ENCODE measurements at places on chromosomes 12 and 14.
A peak's percentile ranks its signal among the peaks of the same experiment; 100 is the strongest.

GRCh38 chr12:92558806-92559205 is 144.0 kb upstream of the PLEKHG7 start:
- DNase-seq, result no peak

- DNase-seq, result no peak
Observed at GRCh38 chr12:132416827-132417226, 73.1 kb upstream of the FBRSL1 start.

DNA sequence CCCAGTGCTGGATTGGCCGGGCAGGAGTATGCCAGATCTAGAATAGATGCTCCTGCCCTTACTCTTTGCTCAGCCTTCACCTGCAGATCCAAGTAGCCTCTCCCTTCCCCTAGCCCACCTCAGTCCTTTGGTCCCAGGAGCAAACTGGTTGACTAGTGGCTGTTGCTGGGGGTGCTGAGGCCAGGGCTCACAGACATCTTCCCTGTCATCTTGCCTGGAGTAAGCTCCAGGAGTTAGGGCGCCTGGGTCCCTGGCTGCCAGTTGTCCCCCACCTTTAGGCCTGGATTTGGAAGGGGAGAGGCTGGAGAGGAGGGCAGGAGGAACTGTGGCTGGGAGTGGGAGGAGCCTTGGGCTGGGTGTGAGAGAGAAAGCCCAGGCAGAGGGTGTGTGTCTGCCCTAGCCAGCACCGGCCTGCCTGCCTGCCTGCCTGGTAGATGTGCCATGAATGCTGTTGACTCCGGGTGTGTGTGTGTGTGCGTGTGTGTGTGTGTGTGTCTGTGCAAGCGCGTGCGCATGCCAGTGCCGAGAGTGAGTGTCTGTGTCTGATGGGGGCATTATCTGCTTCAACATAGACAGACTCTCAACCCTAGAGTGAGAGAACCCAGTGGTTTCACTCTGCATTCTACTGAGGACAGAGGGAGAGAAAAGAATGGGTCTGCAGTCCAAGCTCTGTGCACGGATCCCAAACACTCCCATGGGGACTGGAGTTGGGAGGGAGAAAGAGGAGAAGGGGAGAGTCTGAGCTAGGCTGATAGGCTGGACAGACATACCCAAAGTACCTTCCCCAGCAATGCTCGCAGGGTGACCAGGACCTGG is 845 bp upstream of the RARG start:
- DNase-seq, result peak; percentile 40

DNA sequence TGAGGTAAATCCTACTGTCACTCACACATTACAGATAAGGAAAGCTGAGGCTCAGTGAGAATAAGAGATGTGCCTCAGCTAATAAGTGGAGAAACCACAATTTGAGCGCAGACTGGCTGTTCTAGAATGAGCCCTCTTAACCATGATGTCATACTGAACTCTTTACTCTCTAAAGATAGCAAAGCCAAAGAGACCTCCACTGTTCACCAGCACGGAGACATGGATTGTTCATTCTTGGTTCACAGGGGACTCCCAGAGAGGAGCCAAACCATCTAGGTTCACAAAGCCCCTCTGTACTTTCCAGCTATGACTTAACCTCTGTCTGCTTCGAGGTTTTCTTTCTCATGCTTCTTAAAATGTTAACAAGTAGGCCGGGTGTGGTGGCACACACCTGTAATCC is 32.7 kb upstream of the YARS2 start:
- DNase-seq, result no peak

DNA sequence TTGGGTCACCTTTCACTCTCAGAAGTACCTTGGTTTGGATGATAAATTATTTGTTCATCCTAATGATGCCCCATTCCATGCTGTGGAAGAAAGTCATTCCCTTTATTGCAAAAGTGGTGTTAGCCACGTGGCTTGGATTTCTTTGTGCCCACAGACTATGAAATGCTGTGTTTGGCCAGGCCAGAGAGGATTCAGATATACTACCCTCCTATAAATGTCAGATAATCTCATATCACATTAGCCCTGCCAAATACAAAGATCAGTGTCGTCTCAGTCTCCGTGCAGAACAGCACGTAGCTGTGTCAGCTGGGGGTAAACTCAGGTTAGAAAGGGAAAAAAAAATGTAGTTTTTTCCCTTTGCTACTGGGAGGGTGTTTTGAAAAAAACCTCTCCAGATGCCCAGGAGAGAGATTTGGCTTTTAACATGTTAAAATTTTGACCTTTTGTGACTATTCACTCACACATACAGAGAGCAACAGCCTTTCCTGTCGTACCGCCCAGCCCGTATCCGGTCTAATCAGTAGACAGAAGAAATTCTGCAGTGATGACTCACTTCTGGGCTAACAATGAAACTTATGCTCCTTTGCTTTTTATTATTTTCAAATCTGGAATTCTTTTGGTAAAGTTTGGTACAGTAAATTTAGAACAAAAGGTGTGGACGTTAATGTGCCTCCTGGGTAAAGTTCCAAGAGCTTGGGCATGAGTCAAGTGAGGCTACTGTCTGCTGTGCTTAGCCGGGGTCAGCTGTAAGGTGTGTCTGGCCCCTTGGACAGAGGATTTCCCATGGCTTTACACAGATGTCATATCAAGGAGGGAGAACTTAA is 8.5 kb upstream of the PTPRB start:
- peak; percentile 92 for DNase-seq

GRCh38 chr12:66500091-66500490 is 178.8 kb downstream of the GRIP1 start:
- no peak for DNase-seq

GRCh38 chr12:18864900-18865561 is 127.1 kb downstream of the CAPZA3 start:
- DNase-seq, result peak; percentile 80

DNA sequence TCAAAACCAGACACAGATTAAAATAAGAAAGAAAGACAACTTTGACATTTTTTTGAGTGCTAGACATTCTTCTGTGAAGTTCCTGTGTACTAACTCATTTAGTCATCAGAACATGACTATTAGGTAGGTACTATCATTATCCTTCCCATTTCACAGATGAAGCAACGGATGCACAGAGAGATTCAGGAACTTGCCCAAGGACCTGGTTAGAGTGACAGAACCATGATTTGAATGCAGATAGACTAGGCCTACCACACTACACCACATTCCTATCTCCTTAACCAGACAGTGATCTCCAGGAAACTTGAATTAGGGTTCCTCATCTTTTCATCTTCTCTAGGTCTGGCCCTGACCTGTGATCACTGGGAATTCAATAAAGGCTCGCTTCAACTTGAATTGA is 54.4 kb upstream of the MED13L start:
- DNase-seq, result peak; percentile 18

- DNase-seq, result peak; percentile 42
Observed at GRCh38 chr12:64696080-64696741, 63.0 kb downstream of the GNS start.

DNA sequence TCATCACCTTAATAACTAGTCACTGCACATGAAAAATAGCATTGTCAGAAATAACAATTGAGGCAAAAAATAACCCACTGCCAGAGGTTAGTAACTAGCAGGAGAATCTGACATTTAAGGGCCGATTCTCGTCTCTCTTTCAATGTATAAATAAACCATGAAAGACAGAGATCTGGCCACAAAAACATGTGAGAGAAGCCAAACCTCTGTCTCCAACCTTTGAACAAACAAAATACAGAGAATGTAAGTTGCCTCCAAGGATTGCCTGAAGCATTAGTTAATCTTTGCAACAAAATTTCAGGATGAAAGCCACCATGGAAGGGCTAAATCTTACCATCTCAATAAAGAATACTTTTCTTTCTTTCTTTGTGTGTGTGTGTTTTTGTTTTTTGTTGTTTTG is 257.4 kb upstream of the TMTC1 start:
- DNase-seq, result no peak

GRCh38 chr14:94970941-94971730 is 186.2 kb downstream of the DICER1 start:
- peak; percentile 47 for DNase-seq

- DNase-seq, result no peak
Observed at GRCh38 chr12:2627076-2627834, 167.5 kb upstream of the FKBP4 start.

DNA sequence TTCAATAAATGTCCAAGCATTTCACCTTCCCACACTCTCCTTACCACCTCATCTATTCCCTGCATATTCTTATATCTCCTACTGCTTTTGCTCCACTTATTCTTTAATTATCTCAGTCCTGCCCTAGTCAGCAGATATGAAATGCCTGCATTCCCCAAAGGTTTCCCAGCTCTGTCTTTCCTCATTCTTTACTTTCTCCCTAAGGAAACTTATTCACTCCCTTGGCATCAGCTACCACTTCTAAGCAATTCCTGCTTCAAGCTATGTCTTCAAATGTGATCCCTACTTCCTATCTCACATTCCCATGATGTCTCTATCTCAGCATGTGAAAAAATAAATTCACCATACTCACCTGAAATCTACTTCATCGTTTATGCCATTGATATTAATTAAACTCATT is 111.8 kb downstream of the CAPZA3 start:
- peak; percentile 19 for DNase-seq

- DNase-seq, result no peak
Observed at GRCh38 chr12:40375076-40375475, 150.3 kb downstream of the LRRK2 start.

GRCh38 chr12:80484746-80485145 is 40.7 kb downstream of the PTPRQ start:
- no peak for DNase-seq
